NCI-H345 (cell line): ENCODE measurements at places on chromosomes 6 and 20.

DNA sequence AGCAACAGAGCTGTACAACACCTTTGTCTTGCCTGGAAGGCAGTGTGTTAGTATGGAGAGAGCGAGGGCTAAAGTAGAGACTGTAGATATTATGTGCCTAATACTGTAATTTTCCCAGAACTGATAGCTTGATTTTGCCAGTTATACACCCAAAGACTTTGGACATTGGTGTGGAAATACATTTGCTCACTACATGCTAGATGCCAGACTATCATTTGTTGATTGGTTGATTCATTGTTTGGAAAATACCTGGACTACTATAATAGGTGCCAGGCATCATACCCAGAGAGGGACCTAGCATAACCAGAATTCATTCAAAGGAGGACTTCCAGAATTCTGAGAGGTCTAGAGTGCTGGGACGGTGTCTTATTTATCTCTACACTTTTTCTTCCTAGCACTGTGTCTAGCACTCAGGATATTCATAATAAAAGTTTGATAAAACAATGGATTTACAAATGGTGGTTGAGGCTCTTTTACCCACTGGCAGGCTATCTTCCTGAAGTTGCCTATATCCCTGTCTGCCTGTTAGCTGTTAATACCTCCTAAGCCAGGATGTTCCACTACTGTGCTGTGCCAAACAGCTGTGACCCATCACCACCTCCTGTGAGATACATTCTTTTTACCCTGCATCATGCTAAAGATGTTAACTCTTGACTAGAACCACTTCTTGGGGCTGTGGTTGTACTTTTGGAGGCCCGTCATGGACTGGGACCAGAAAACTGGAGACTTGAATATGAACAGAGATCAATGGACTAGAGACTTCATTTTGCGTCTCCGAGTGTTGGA, 72.2 kb upstream of the FUCA2 start:
- DNase-seq: no peak

DNA sequence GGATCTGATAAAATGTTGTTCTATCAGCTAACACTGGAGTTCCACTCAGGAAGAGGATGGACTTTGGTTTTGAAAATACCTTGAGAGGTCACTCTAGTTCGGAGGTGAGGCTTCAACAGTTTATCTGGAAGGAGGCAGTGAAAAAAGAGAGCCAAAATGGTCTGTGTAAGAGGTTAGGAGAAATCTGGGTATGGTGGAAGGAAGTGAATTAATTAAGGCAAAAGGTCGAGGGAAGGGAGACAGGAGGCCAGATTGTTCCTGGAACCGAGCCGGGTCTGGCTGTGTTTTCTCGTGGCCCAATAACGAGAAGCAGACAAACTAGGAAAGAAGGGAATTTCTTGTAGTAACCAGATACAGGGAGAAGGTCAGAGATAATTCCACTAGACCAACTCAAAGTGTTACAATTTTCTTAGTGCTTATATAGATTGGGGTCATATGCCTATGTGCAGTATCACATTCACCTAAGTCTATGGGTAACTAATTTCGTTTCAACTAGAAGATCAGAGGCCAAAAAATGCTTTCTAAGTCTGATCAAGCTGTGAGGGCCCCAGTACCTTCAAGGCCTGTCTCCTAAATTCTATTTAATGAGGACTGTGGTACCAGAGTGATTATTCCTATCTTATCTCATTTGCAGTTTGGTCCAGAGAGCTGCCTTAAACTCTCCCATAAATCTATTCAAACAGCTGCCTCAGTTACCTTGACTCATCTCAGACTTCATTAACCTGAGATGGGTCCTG, 96.0 kb upstream of the SNX9 start:
- no peak for DNase-seq

DNA sequence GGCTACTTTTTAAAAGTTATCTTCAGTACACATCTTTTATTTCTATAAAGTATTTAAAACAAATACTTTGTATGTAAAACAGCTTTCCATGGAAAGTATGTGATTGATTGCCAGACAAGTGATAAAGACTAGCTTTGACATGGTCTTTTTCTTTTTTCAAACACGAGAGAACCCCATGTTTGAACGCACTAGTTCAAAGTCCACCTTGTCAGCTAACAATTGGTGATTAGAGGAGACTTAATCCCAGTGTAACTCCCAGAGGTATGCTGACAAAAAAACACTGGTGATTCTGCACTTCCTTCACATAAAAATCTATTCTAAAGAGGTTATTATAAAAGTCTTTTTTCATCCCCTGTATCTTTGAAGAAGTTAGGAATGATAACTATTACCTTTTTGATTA, 438.1 kb downstream of the GJA1 start:
- DNase-seq: no peak

GRCh38 chr20:58716476-58717277, 24.1 kb downstream of the NPEPL1 start:
- DNase-seq: no peak

- peak; percentile 18 for DNase-seq
These were observed 1.9 kb downstream of the ABRACL start for GRCh38 chr6:139030228-139030963.

DNA sequence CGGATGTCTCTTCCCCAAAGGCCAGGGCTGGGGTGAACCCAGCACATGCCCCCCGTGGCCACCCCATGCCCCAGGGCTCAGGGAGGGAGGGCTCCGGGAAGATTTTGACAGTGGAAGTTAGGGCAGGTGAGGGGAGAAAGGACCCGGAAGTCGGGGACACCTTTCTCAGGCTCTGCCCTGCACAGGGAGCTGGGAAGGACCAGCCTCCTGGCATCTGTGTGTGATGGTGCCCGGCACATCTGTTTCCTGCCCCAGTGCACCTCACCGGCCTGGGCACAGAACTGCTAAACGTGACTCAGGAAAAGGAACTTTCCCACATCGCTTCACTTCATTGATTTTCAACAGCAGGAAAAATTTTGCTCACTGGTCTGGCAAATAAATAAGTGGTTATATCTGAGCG, 141.1 kb upstream of the AFDN start:
- no peak for DNase-seq

- no peak for DNase-seq
These were observed 300.3 kb downstream of the PRL start for GRCh38 chr6:21996425-21997118.

DNA sequence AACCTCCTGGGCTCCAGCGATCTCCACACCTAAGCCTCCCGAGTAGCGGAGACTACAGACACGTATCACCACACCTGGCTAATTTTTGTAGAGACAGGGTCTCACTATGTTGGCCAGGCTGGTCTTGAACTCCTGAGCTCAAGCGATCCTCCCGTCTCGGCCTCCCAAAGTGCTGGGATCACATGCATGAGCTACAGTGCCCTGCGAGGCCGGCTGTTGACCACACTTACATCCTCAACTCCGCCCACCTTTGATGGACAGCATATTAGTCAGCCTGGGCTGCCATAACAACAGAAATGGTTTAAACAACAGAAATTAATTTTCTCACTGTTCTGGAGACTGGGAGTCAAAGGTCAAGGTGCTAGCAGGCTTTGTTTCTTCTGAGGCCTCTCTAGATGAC, 107.7 kb downstream of the JPH2 start:
- DNase-seq: no peak

- DNase-seq: no peak
These were observed 237.6 kb upstream of the AFDN start for GRCh38 chr6:167588920-167589614.

- no peak for DNase-seq
These were observed 3.8 kb downstream of the IL17A start for GRCh38 chr6:52189974-52190373.

DNA sequence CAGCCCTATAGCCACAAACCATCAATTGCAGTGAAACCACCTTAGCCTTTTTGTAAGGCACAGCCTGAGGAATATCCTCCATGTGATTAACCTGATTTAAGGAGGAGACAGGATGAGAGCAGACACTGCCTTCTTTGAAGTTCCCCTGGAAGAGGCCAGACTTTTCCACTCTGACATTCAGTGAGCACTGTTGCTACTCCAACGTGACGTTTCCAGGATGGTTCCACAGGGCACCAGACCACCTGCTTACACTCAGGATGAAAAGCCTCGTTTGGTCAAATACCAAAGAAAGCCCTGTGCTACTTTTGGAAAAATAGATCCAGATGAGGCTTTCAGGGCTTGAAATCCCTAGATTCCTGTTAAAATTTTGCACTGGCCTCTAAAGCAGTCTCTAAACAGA, 1102.1 kb upstream of the FLRT3 start:
- no peak for DNase-seq

GRCh38 chr20:23820493-23820892, 6.0 kb downstream of the CST2 start:
- no peak for DNase-seq

GRCh38 chr6:33979750-33980149, 166.1 kb downstream of the GRM4 start:
- DNase-seq: no peak

GRCh38 chr6:12404651-12405050, 114.5 kb downstream of the EDN1 start:
- no peak for DNase-seq

- no peak for DNase-seq
These were observed 306.5 kb upstream of the RUNX2 start for GRCh38 chr6:45021676-45022075.

DNA sequence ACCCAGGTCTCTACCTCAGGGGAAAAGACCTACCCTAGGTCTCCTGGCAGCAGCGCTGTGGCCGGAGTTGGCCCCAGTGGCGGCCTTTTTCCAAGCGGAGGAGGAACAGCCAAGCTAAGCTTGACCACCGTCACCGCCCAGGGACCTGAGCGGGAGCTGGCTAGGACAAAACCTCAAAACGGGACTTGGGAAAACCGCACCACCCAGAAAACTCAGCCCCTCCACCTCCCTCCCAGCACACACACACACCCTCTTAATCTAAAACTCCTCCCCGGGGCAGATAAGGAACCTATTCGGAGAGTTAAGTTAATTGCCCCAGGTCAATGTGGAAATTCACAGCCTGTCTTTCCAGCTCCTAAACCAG, 2.7 kb upstream of the TRERF1 start:
- DNase-seq: no peak

DNA sequence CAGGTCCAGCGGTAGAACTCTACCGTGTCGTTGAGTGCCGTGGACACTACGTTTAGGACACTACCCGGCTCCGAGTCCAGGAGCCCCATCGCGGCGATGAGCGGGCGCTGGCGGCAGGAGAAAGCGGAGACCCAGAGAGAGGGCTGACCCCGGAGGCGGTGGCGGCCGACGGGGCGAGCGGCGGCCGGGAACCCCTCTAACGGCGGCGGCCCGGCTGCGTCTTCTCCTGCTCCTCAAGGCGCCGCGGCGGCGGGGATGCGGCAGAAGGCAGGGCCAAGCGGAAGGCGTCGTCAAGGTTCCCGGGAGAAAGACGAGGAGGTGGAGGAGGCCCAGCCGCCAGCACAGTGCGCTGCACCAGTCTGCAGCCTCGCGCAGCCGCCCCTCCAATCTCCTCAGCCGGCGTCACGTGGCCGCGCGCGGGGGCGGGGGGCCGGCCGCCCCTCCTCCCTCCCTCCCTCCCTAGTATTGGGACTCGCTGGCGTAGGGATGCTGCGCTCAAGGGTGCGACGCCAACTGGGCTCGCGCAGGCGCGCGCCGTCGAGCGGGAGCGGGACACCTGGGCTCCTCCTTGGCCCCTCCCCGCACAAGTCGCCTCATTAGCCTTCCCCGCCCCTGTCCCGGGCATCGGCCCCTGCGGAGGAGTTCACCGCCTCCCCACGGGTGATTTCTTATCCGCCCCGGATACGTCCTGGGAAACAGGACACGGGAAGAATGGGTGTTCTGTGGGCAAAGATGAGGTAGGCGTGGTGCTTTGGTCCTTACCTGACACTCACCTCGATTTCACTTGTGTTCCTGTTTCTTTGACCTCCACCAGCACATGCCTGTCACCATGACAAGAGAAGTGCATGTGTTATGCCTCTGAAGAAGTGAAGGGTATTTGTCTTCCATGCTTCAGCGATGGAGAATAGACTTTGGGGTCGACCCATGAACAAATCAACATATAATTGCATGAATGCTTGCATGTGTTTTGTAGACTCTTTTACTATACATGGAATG, at the start of gene ELOVL4:
Gene ELOVL4 (minus strand): TSS at position 363 of the 996 bp plus-strand sequence. CDS start 274 bp downstream, at position 89.
- peak; percentile 95 for DNase-seq

DNA sequence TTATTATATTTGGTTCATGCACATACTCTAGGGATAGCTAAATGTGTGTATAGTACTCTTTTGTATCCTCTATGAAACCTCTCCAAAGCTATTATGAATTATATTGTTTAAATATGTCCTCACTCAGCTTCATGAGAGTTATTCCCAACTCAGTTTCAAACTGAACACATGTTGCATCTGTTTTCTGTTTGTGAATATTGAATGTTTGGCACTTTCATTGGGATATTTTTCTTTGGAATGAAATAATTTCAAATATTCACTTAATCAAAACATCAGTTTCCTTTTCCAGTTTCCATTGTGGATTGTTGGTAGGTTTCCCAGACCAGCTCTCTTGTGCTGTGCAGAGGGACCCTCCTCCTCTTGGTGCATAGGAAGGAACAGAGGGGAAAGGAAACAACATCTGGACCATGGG, 46.6 kb downstream of the HDAC2 start:
- no peak for DNase-seq

DNA sequence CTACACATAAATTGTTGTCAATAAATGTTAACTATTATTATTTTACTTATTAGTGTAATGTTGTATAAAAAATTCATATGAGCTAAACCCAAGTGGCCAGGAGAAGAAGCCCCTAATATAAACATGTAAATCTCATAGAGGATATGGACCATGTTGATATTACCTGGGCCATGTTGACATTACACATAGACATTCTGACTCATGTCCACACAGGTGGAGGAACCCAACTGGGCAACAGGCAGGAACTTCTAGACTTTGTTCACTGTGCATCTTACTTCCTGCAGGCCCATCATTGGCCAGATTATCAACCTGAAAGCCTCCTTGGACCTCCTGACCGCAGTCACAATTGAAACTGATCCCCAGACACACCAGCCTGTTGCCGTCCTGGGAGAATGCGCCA, 7.2 kb downstream of the BPIFA2 start:
- no peak for DNase-seq

DNA sequence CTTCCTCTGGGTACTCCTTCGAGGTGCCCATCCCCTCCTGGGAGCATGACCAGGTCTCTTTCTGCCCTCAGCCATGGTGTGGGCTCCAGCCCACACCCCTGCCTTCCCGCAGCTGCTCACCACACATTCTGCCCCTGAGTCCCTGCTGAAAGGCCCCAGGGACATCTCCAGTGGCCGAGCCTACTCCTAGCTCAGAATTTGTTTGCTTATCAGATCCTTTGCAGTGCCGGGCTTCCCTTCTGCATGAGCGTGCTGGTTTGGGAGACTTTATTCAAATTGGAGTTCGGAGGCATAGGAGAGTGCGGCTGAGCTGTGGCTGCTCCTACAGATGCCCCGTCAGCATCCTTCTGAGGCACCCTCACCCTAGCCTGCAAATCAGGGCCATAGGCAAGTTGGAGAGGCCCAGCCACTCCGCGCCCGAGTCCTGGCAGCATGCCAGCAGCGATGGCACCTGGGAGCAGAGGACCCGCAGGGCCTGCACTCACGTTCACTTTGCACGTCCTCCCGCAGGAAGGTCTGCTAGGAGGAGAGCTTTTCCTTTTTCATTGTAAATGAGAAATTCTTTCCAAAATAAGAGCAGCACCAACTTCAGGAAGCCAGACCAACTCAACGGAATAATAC, 327.3 kb downstream of the QKI start:
- peak; percentile 72 for DNase-seq
